ENCODE measurements at places on chromosomes 5 and 9. TPM values are rescaled to one million over a fixed set of nuclear protein-coding genes. Genes with fewer than 3 reads are reported as not detected.

VLDLR gene
- total RNA-seq, result 38.1 TPM

DNA sequence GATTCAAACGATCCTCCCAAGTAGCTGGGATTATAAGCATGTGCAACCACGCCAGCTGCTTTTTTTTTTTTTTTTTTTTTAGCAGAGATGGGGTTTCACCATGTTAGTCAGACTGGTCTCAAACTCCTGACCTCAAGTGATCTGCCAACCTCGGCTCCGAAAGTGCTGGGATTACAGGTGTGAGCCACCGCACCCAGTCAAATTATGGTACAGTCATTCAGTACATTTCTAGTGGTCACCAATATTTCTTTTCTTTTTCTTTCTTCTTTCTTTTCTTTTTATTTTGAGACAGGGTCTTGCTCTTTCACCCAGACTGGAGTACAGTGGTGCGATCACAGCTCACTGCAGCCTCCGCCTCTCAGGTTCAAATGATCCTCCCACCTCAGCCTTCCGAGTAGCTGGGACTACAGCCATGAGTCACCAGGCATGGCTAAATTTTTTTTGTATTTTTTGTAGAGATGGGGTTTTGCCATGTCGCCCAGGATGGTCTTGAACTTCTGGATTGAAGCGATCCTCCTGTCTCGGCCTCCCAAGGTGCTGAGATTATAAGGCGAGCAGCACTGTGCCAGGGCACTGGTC is 25.4 kb upstream of the DCP2 start:
- no peak for DNase-seq

IFNK gene
- not detected for total RNA-seq

AGXT2 gene
- total RNA-seq, result not detected

SAXO1 gene
- total RNA-seq, result 0.48 TPM

All from type B pancreatic cell (in vitro differentiated cells).